ENCODE measurements at places on chromosomes 5 and 9.

DNA sequence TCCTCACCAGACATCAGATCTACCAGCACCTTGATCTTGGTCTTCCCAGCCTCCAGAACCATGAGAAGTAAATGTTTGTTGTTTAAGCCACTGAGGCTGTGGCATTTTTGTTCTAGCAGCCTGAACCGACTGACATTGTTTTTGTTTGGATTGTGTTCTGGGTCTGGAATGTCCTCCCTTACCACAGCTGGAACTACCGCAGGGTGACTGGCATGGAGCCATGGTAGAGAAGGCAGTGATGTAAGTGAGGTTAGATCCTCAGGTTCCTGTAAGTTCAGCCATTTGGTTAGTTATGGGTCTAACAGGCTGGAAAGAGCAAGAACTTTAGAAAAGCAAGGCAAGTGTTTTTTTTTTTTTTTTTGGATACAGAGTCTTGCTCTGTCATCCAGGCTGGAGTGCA, 209.3 kb downstream of the DAB2IP start:
- no peak for DNase-seq

- no peak for DNase-seq
Observed at GRCh38 chr9:1757186-1757585, 258.0 kb upstream of the SMARCA2 start.

GRCh38 chr9:136729144-136729543, 13.6 kb downstream of the LCN10 start:
- peak; percentile 81 for DNase-seq

DNA sequence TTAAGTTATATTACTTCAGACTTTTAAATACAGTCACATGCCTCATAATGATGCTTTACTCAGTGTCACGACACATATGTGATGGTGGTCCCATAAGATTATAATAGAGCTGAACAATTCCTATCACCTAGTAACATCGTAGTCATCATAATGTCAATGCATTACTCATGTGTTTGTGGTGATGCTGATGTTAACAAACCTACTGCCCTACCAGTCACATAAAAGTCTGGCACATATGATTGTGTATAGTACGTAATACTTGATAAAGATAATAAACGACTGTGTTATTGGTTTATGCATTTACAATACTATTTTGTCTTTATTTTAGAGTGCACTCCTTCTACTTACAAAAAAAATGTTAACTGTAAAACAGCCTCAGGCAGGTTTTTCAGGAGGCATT, 103.7 kb downstream of the PAM start:
- DNase-seq, result no peak

- peak; percentile 70 for DNase-seq
Observed at GRCh38 chr9:126965541-126966428, 51.2 kb downstream of the RALGPS1 start.
